Suppressor macrophage (primary cell): ENCODE measurements at places on chromosomes 4 and X.

GRCh38 chr4:108117418-108118182 is 51.1 kb downstream of the LEF1 start:
- no peak for DNase-seq

- no peak for DNase-seq
Measured at GRCh38 chrX:77962068-77962902, 7.2 kb downstream of the PGAM4 start.

- peak; percentile 72 for DNase-seq
Measured at GRCh38 chrX:154010330-154011087, 9.2 kb downstream of the IRAK1 start.

- no peak for DNase-seq
Measured at GRCh38 chr4:7590899-7591298, 156.2 kb upstream of the PSAPL1 start.
